ENCODE measurements at places on chromosomes 6 and 20.

- no peak overlapping the region for H3K27ac ChIP-seq
- H3K4me1 ChIP-seq: peaks cover 8% of the 10 kb centered on the region
- no peaks in the 10 kb centered on the region for H3K36me3 ChIP-seq
- no peak overlapping the region for H3K4me3 ChIP-seq
- H3K27me3 ChIP-seq: no peaks in the 10 kb centered on the region
Measured at GRCh38 chr20:56422076-56422823, 10.2 kb downstream of the CASS4 start.

DNA sequence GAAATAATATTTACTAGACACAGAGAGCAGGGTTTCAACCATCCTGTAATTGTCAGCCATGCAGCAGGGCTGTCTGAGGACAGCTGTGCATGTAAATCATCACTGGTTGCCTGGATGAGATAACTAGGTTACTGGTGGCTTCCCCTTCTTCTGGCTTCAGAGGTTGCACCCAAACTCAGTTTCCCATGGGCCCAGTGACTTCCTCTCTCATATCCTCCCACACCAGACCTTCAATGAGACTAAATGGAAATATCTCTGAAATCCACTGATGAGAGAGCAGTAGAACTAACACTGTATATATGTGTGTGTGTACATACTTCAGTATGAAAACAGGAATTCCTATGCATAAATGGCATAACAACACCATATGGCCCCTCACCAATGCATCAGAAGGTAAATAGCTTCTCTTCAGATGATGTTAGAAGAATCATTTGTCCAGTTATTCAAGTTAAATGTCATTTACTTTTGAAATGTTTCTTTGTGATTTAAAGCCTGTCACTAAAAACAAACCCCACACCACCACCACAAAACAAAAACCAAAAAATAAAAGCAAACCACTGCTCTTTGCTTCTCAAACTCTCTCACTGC lies 51.0 kb upstream of the IL20RA start:
- no peak overlapping the region for H3K27ac ChIP-seq
- DNase-seq: no peak
- no peaks in the 10 kb centered on the region for H3K36me3 ChIP-seq
- no peaks in the 10 kb centered on the region for H3K4me1 ChIP-seq
- no peak overlapping the region for H3K4me3 ChIP-seq
- no peaks in the 10 kb centered on the region for H3K27me3 ChIP-seq

DNA sequence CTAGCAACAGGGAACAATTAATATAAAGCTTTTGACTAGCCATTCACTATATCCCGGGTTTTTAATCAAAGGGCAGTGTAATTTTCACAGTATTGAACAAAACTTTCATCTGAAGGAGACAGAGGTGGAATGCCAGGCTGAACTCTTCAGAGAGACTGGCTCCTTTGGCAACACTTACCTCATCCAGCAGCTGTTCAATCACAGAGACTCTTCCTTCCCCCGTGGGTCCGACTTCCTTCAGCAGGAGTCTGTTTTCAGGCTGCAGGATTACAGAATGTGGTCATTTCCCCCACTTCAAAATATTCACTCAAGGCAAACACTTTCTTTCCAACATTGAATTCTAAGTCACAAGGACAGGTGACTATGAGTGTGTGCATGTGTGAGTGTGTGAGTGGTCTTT lies 76.6 kb downstream of the DZANK1 start:
- H3K27ac ChIP-seq: no peak overlapping the region
- no peak overlapping the region for H3K4me3 ChIP-seq
- no peak for DNase-seq

GRCh38 chr6:151260205-151260604 lies 20.4 kb downstream of the AKAP12 start:
- no peak overlapping the region for H3K4me3 ChIP-seq
- no peaks in the 10 kb centered on the region for H3K36me3 ChIP-seq
- H3K27ac ChIP-seq: no peak overlapping the region
- no peaks in the 10 kb centered on the region for H3K27me3 ChIP-seq
- H3K4me1 ChIP-seq: peaks cover 2% of the 10 kb centered on the region

DNA sequence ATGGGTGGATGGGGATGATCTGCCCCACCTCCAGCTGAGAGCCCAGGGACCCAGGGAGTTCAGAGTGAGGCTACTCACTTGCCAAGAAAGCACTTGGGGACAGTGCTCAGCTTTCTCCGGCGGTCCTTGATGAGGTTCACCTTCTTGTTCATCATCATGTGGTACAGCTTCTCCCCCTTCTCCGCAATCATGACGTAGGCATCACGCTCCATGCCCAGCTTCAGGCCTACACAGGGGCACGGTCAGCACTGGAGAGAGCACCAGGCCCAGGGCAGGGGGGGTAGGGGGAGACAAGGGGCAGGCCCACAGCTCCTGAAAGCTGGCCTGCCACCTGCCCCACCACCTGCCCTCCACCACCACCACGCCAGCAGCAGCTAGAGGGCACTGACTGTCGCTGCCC lies 139.2 kb downstream of the PREX1 start:
- no peak for DNase-seq
- no peak overlapping the region for H3K27ac ChIP-seq
- no peak overlapping the region for H3K4me3 ChIP-seq
- H3K4me1 ChIP-seq: peaks cover 5% of the 10 kb centered on the region

GRCh38 chr20:23371496-23371895 lies 9.5 kb downstream of the GZF1 start:
- no peaks in the 10 kb centered on the region for H3K27me3 ChIP-seq
- H3K27ac ChIP-seq: no peak overlapping the region
- H3K4me1 ChIP-seq: no peaks in the 10 kb centered on the region
- H3K4me3 ChIP-seq: no peak overlapping the region

- H3K36me3 ChIP-seq: no peaks in the 10 kb centered on the region
- no peak for DNase-seq
- peaks cover 3% of the 10 kb centered on the region for H3K4me1 ChIP-seq
- no peak overlapping the region for H3K4me3 ChIP-seq
Measured at GRCh38 chr6:143457563-143458359, 7.2 kb downstream of the PEX3 start.

- no peak overlapping the region for H3K27ac ChIP-seq
- no peak overlapping the region for H3K4me3 ChIP-seq
- DNase-seq: no peak
- no peaks in the 10 kb centered on the region for H3K27me3 ChIP-seq
Measured at GRCh38 chr6:13812359-13812642, 2.1 kb downstream of the MCUR1 start.
